ENCODE measurements at places on chromosomes 7 and 10.

- no peak for DNase-seq
Measured at GRCh38 chr10:90859321-90859751, 1.5 kb upstream of the HTR7 start.

DNA sequence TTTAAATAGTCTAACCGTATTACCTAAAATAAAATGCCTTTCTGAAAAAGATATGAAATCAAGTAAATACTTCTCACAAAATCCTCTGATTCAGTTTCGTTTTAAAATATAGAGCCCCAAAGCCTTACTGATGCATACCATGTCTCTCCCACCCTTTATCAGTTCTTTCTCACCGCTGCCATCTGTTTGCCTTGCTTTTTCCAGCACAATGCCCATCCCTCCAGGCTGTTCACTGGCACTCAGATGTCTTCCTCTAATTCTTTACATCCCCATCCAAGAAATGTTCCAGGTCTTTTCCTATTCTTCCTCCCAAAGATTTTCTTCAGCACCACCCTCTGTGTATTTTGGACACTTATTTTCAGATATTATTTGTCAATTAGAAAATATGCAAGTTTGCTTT, 116.5 kb upstream of the LRRN3 start:
- no peak for DNase-seq

DNA sequence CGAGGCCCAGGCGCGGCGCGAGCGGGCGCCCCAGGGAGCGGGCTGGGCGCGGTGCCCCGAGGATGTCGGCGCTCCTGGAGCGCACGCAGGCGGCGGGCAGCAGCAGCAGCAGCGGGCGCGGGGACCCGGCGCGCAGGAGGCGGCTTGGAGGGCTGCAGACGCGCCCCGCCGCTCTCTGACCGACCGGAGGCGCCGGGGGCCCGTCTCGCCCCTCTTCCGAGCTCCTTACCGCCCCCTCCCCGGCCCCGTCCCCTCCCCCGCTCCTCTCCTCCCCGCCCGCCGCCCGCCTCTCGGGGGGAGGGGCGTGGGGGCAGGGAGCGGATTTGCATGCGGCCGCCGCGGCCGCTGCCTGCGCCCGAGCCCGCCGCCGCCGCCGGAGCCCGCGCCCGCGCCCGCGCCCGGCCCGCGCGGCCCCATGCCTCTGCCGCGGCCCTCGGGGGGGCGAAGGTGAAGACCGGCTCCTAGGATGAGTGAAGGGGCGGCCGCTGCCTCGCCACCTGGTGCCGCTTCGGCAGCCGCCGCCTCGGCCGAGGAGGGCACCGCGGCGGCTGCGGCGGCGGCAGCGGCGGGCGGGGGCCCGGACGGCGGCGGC, at the start of gene NRG3:
NRG3 (plus strand) TSS at position 320 of the 592 bp plus-strand sequence.
- DNase-seq: no peak

DNA sequence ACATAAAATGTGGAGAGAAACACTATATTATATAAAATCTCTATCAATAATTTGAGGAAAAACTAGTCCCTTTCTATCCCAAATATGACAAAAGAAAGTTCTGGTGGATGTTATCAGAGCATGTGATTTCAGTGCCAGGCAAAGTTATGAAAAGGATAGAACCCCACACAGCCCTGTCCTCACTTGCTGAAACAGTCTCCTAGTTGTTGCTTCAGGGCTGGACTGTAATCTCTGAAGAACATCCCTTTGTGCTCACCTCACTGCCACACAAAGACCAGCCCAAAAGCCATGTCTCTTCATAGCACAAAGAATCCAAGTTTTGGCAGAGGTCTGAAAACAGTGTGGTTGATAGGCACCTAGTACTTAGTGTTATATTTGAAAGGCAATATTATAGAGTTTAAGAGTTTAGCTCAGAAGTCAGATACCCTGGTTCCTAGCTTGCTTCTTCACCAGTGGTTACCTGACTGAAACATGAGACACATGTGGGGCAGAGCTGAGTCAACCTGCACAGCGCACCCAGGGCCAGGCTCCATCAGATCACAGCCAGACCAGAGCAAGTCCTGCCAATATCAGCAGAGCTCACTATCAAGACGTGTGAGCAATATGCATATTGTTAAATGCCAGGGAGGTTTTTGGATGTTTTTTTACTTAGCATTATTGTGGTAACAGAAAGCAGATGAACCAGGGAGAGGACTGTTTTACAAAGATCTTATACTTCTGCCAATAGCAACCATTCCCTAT, 25.0 kb downstream of the CYP3A7 start:
- no peak for DNase-seq

GRCh38 chr7:79340212-79340611, 113.3 kb downstream of the MAGI2 start:
- DNase-seq: no peak

DNA sequence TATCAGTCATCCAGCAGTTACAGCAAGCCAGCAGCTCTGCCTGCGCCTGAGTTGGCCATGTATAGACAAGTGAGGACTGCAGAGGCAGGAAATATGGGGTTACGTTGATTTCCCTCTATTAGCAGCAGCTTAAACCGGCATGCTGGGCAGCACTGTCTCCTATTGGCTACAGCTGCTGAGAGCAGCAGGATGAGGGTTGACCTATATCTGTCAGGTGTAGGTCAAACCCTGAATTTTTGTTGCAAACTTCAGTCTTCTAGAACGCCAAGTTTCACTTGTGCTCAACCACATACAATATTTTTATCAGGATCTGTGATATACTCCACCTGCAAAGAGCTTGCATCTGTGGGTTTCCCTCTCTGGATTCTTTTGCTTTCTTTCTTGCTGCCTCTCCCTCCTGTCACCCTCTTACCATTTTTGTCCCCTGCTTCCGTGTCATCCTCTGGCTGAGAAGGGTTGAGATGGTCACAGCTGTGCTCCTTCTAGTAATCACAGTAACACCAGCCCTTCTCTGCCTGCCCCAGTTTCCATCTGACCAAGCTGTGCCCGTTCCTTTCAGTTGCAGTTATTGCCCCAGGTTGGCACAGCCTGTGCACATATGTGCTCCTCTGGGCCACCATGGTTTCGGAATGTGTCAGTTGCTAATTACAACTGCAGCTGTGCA, 23.8 kb upstream of the GLCCI1 start:
- DNase-seq: peak; percentile 53

- DNase-seq: no peak
Measured at GRCh38 chr7:108062250-108063014, 59.5 kb upstream of the LAMB1 start.

DNA sequence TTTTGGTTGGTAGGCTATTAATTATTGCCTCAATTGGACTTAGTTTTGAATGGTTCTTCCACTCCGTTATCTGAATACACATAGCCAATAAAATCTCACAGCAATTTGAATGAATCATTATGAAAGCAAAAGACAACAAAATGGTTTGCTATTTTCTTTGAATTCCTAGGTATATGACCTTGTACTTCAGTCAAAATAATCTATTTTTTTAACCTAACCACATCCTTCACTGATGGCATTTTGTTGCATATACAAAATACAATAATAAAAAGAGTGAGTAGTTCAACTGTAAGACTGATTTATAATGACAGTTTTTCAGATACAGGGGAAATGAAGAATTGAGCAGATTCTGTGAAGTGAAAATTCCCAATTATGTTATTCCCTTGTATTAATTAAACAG, 433.1 kb downstream of the HTR7 start:
- DNase-seq: no peak

DNA sequence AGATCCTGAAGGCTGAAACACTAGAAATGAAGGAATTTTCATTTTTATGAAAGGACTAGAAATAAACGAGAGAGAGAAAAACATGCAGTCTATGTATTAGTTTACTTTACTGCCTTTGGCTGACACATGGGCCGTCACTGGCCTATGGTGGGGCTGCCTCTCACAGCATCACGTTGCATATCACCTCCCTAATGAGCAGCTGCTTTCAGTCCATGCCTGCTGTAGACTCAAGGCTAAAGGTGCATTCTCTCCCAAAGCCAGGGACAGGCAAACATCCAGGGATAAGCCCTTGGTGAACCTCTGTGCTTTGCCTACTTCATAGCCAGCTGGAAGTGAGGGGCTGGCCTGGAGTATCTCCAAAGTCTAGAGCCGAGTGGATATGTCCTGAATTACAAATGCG, 359.4 kb downstream of the GPAM start:
- DNase-seq: no peak

GRCh38 chr7:11206177-11206899, 232.7 kb downstream of the PHF14 start:
- DNase-seq: no peak

DNA sequence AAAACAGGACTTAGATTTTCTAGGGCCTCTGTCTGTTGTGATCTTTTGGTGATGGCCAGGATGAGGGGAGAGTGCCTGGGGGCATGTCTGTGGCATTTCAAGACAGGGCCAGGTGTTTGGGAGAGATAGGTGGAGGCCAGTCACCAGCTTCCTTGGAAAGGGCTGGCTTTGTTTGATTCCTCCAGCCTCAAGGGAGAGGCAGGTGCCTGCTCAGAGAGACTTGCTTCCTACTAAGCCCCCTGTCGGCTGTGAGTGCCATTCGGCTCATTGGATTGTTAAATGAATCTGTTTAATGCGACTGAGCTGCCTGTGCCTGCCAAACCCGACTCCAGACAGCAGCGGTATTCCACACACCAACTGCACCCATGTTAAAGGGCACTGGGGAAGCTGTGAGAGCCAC, 304.1 kb upstream of the COBL start:
- no peak for DNase-seq

DNA sequence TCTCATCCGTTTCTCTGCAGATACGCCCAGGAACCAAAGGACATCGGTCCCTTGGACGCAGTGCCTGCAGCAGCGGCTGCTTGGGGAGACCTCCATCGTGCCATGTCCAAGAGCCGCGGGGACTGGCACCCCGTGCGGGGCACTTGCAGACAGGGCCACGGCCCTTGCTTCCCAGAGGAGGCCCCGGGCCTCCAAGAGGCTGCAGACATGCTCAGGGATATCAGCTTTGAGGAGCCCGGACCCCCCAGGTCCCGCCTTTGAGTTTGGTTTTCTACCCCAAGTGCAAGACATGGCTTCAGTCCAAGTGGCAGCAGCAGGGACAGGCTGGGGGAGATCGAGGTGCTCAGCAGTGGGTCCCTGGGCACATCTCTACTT, 279.6 kb downstream of the ELFN1 start:
- no peak for DNase-seq

- DNase-seq: no peak
Measured at GRCh38 chr7:100190048-100190711, 12.5 kb downstream of the STAG3 start.

- DNase-seq: no peak
Measured at GRCh38 chr7:140214075-140214684, 37.4 kb upstream of the KDM7A start.

DNA sequence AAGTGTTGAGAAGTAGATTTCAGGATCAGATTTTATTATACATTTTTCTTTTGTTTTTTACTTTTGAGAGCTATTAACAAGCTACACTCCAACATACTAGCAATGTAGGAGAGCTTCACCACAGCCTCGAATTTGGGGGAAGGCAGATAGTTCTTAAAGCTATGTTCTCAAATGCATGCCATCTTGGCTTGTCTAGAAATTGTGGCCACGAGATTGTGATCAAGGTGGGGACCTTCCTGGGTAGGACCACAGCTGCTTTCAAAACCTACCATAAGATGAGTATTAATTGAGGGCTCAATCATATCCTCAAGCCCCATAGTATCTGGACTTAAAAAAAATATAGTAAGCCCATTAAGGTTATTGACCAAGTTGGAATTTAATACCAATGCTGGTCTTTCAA, 27.9 kb upstream of the JAZF1 start:
- DNase-seq: no peak

DNA sequence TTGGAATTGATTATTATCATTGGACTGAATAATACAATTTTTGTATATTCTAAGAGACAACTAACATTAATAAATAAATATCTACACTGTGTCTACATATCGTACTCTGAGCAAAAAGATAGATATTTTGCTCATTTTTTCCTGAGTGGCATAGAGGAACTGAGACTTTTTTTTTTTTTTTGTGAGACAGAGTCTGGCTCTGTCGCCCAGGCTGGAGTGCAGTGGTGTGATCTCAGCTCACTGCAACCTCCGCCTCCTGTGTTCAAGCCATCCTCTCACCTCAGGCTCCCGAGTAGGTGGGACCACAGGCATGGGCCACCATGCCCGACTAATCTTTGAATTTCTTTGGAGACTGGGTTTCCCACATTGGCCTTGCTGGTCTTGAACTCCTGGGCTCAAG, 14.0 kb downstream of the KMT2E start:
- DNase-seq: no peak

DNA sequence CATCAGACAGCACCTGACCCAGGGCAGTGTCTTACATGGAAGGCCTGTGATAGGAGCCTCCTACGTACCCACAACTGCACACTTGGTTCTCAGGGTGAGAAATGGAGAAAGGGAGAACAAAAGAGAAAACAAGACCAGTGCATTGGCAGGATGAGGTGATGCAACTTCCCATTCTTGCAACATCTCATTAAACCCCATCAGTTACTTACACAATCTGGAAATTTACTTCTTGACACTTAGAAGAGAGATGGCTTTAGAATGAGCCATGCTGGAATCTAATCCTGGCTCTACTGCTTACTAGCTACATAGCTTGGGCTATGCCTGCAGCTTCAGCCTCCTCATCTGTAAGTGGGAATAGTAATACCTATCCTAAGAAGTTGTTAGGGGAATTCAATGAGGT, 391.7 kb downstream of the KCNMA1 start:
- DNase-seq: no peak

DNA sequence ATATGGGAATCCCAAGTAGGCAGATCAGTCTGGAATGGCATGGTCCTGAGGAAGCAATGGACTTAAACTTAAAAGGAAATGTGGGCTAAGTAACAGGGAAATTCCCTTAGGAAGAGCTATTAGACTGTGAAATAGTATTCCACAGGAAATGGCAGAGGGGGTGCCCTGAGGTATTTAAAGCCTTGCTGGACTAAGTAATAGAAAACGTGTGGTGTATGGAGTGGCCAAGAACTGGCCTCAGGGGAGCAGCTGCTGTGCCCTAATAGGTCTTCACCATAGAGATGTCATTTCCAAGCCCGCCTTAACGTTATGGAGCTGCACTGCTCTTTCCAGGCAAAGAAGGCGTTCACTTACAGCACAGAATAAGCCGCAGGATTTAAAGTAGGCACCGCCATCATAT, 365.2 kb upstream of the ZMIZ1 start:
- DNase-seq: no peak

- no peak for DNase-seq
Measured at GRCh38 chr7:3916146-3916545, 615.1 kb downstream of the SDK1 start.

GRCh38 chr7:35253460-35253709, 515 bp downstream of the TBX20 start:
- no peak for DNase-seq

DNA sequence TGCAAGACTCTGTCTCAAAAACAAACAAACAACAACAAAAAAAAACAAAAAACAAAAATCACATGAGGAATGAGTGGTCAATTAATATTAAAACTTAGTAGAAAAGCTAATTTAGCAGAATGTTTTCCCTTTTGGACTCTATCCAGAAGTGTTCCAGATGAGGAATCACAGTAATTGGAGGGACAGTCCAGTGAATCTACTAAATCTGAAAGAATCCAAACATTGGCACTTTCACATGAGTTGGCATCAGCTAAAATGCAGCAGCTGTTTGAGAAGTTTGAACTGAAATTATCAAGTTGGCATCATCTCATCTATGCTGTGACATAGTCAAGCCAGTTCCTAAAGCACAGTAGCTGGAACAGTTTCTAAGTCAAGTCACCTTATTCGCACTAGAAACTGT, 367.8 kb downstream of the PPP1R3A start:
- DNase-seq: no peak

- DNase-seq: no peak
Measured at GRCh38 chr10:49058463-49059255, 56.7 kb downstream of the VSTM4 start.

Measured in stimulated activated naive CD8-positive, alpha-beta T cell treated with anti-CD3 and anti-CD28 coated beads, Interleukin-15, Interleukin-2, amounts not matched to agents 100 U/mL and 50 U/mL, for 24 hours (primary cell).